Coronary artery (tissue), 2 donors: ENCODE measurements at places on chromosomes 6 and 20.

GRCh38 chr6:87555506-87555905 lies 34.3 kb downstream of the RARS2 start:
- DNase-seq, result no peak

DNA sequence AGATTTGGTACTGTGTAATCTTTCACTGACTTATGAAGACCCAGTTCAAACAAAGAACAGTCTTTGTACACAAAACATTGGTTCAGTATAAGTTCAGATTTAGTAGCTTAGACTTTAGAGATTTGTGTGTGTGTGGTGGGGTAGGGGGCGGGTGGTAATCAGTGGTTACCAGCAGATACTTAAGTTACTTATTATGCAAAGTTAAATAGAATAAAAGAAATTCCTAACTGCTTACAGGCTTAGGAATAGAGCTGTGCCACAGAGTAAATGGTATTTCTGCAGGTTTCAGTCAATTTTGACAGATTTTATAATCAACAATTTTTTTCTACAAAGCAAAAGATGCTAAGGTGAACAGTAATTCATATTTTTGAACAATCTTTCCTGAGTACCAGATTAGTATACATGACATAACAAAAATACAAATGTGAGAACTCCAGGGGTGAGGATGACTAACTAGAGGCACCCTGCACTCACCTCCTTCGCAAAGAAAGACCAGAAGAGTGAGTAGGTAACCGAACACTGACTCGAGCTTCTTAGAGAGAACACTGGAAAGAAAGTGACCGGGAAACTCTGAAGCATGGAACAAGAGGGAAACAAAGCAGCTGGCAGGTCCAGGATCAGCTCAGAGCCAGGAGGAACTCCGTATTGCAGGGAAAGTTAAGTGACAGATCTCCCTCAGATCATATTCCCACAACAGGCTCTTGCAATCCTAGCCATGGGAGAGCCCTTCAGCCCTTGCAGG lies 560.6 kb downstream of the COL12A1 start:
- no peak for DNase-seq

DNA sequence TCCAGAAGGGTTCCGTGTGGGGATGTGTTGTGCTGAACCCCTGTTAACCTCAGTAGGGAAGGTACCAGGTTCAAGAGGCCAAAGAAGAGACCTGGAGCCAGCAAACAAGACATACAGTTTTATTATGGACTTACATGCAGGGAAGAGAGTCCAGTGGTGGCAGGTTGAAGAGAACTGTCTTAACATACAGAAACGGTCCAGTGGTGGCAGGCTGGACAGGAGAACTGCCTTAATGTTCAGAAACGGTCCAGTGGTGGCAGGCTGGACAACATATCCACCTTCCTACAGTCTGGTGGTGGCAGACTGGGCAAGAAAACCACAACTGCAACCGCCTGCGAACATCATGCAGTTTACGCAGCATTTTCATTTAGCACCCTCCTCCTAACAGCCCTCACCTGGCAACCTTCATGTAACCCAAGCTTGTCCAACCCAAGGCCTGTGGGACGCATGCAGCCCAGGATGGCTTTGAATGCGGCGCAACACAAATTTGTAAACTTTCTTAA lies 75.9 kb downstream of the PHACTR3 start:
- DNase-seq, result peak; percentile 22

DNA sequence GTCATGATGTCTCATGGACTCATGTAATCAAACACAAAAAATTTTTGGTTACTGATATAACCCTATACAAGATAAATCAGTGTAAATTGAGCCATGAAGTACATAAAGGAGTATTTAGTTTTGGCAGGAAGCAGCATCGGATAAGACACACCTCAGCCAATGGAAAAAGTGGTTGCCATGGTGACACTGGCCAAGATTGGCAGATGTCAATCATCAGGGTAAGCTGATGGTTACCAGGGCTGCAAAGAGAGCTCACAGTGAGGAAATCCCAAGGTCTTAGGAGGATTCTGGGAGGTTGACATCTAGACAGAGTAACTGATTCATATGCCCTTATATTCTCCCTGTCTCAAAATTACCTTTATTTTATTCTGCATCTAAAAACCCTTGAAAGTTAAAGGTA lies 203.8 kb upstream of the PCSK2 start:
- DNase-seq, result no peak

DNA sequence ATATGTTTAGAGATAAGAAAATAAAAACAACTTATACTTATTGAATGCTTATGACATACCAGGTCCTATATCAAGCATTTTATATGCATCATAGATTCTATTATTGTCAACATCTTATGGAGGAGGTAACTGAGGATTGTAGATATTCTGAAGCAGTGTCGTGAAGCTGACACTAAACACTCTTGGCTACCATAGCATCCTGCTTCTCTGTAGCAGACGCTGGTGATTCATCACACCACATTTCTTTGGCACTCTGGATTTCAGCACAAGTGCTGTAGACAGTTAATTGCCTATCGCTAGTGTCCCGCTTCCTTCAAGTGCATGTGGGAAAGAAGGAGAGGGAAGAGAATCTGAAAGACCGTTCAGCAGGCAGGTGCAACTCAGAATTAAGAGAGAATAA lies 317.1 kb downstream of the PLCB1 start:
- DNase-seq, result no peak

DNA sequence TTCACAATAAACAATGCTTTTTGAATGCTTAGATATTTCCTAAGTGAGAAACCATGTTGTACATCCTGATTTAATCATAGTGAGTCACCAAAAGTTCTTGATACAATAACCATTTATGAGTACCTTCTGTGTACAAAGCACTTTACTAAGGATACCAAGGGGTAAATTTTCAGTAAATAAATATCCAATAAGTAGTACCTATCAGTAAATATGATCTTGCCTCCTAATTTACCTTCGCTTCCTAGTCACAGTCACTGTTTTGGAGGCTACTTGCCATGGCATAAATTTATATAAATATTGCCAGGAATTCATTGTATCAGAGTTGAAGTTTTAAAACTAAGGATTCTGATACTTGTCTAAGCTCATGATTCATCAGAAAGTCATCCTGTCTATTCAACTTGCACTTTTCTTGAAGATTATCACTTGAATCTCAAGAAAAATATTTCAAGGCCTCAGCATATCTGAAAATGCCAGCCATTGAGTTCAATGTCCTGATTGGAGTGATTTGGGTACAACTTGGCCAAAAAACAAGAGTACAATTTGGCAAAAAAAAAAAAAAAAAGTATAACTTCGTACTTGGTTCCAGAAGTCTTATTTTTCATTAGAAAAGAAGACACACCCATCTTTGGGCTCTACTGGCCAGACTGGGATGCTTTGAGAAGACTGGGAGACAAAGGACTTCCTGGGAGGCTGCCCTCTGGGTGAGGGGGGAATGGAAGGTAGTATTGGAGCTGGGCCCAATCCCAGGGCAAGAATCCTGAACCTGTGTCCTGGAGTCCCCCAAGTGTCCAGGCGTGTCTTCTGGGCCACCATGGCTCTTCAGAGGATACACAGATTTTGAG lies 32.8 kb downstream of the RAB22A start:
- no peak for DNase-seq
